Hematopoietic multipotent progenitor cell (in vitro differentiated cells): ENCODE measurements at places on chromosomes 5 and 9.

DNA sequence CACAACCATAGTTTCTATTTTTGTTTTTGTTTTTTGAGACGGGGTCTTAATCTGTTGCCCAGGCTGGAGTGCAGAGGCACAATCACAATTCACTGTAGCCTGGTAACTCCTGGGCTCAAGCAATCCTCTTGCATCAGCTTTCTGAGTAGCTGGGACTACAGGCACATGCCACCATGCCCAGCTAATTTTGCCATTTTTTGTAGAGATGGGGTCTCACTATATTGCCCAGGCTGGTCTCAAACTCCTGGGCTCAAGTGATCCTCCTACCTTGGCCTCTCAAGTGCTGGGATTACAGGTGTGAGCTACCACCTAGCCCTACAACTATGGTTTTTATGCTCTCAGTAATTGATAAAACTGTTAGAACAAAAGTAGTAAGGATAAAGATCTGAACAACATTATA lies 147.5 kb upstream of the SHB start:
- DNase-seq = no peak

GRCh38 chr9:14348123-14348372 lies 34.1 kb upstream of the NFIB start:
- DNase-seq = no peak

- no peak for DNase-seq
These were observed 152.1 kb downstream of the GNAQ start for GRCh38 chr9:77879437-77879943.

DNA sequence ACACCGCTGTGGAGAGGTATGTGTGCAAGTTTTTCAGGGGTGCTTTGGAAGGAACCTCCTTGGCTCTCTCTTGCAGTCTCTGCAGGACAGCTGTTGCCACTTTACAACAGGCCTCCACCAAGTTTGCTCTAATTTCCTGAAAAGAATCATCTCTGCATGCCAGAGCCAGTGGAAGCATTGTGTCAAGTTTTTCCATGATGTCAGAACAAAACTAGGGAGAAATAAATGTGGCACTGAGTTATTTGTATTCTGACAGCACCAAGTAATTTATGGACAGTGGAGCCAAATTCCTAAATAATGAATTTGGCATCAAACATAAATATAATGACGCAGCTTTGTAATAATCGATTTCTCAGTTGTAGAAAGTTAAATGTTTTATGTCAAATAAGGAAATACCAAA lies 146.9 kb downstream of the KIAA0825 start:
- no peak for DNase-seq

GRCh38 chr9:100555471-100555870 lies 22.4 kb upstream of the CAVIN4 start:
- no peak for DNase-seq

DNA sequence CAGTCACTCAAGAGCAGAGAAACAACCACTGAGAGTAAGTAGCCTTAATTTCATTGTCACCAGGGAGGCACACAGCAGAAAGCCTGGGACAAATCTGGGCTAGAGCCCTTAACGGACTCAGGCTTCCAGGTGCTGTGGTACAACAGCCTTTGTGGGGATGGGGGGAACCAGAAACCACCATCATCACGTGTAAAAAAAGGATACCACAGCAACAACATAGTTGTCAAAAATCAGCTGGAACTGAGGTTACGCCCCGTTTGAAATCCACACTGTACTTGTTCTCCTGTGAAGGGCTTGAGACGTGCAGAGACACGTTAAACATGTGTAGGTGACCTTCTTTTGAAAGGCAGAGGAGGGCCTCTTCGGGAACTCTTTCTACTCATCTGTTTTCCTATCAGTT lies 16.6 kb upstream of the PLPP1 start:
- DNase-seq = no peak

GRCh38 chr5:115583474-115583873 lies 18.8 kb downstream of the TICAM2 start:
- no peak for DNase-seq

DNA sequence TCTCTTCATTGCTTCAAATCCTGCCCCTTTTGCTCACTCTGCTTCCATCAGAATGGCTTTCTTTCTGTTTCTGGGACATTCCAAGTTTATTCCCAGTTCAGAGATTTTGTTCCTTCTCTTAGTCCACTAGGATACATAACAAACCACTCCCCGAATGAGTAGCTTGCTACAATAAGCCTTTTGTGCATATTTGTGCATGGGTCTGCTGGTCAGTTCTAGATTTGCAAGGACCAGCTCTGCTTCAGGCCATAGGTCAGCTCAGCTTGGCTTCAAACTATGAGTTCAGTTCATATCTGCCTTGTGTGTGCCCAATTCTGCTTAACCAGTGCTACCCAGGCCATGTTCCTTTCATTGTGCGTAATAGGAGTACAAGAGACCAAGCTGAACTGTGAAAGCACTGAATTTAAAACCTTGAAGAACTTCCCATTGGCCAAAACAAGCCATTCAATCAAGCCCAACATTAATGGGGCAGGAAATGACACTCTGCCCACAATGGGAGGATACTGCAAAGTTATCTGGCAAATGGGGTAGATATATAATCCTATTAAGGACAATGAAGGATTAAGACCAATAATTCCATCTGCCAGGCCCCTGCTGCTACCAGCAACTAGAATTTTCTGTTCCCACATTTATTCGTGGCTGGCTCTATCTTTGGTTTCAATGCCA lies 328.8 kb downstream of the PRELID2 start:
- no peak for DNase-seq

DNA sequence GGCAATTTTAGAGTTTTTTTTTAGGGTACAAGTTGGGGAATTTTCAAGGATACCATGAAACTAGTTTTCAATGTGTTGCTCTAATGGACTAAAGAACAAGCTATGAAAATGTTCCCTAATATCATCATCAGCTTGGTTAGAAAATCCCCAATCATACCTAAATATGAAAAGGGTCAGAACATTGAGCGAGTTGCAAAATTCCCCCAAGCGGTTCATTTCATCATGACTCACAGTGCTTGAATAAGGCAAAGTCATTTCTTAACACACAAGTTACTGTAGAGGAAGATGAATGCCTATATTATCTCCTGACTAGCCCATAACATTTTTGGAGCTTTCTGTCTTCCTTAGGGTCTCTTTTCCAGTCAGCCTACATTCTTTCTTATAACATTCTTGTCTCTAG lies 62.7 kb downstream of the ST8SIA4 start:
- no peak for DNase-seq

DNA sequence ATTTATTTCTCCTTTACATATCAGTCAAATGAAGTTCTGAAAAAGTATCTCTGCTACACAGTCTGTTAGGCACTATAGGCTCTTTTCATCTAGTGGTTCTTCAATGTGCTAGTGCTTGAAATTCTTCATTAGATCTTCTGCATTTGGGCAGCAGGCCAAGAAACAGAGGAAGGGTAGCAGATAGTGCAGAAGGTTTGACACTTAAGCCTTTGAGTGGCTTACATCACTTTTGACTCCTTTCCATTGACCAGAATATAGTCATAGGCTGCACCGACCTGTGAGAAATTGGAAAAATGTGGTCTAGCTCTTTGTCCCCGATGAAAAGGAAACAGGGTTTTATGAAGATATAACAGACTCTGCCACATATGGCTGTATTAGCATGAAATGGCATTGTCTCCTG lies 459.5 kb upstream of the PTGER4 start:
- DNase-seq = no peak

- DNase-seq = no peak
These were observed 669.2 kb upstream of the ACO1 start for GRCh38 chr9:31715250-31715649.

GRCh38 chr5:179051784-179052183 lies 8.4 kb upstream of the ZNF354C start:
- DNase-seq = no peak

- DNase-seq = no peak
These were observed 1.6 kb downstream of the HBEGF start for GRCh38 chr5:140344683-140345423.

DNA sequence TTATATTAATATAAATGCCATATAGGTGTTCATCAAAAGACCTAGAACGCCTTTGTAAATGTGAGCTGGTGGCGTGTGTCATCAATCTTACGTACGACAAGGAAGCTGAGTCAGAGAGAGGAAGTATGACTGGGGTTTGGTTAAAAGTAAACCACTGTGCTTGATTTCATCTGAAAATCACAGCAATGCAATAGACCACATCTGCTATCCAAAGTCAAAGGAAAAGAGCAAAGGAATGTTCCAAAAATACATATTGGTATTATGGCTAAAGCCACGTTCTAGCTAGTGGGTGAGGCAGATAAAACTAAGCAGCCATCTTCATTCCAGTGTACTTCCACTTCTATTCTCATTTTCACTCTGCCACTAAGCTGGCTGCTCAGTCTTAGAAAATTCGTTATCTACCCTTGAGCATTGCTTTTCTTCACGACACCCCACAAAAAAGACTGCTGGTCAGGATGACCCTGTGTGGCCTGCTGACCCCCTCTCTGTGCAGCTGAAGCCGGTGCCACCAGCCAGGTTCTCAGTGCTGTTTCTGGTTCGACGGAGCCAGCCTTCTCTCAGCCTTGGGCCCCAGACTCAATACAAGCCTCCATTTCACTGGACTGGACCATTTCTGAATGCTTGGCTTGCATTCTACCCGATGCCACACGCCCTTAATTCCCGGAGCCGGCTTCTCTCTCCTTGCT lies 23.8 kb downstream of the SHC3 start:
- no peak for DNase-seq

- DNase-seq = no peak
These were observed 67.2 kb upstream of the IFNE start for GRCh38 chr9:21549251-21549765.

DNA sequence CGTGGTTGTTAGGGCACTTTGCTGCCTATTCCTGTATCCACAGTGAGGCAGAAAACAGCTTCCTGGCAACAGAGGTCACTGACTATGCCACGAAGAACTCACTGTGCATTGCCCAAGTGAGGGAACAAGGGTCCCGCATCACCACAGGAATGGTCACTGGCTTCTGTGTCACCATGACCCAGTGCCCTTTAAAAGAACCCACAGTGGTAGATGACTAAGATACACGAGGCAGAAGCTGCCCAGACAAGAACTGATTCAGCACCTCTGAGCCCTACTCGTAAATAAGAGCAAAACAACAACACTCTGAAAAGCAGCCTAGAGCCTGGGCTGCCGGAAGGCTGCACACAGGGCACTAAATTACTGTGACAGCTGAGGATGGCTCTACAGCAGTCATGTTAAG lies 236.6 kb upstream of the RASEF start:
- peak; percentile 19 for DNase-seq

GRCh38 chr5:55817030-55817429 lies 34.1 kb upstream of the IL31RA start:
- DNase-seq = no peak

DNA sequence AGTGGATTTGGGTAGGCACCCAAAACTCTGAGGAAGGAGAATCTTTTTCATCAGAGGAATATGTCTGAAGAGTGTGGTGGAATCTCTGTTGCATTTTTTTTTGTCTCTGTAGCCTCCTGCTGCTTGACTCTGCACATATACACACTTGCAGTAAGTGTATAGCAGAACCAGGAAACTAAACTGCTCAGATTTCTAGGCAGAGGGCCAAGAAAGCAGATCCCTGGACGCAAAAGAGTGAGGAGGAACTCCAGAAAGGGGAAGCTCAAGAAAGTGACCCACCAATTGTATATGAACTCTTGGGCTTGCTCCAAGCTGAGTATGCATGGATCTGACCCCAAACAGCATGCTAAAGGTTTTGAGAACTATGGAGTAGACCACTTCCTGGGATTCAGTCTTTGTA lies 181.8 kb downstream of the GADD45G start:
- DNase-seq = peak; percentile 58
